ENCODE measurements at places on chromosomes 12 and 14. TPM values are rescaled to one million over a fixed set of nuclear protein-coding genes. Genes with fewer than 3 reads are reported as not detected.

DNA sequence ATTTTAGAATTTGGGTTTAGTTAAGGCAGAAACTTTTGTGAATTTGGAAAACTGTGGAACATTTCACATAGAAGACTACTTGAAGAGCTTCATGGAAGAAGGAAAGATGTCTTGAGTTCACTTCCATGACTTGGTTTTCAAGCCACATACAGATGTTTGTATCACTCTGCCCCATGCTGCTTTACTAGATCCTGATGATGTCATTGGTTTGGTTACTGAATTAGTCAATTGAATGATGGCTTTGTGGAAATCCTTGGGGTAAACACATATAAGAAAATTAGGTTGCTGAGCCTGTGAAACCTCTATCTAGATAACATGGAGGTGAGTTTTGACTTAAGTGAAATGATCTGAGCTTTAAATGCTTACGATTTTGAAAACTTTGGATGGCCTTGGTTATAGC, 90.6 kb downstream of the LRRK2 start:
- DNase-seq: no peak

DNA sequence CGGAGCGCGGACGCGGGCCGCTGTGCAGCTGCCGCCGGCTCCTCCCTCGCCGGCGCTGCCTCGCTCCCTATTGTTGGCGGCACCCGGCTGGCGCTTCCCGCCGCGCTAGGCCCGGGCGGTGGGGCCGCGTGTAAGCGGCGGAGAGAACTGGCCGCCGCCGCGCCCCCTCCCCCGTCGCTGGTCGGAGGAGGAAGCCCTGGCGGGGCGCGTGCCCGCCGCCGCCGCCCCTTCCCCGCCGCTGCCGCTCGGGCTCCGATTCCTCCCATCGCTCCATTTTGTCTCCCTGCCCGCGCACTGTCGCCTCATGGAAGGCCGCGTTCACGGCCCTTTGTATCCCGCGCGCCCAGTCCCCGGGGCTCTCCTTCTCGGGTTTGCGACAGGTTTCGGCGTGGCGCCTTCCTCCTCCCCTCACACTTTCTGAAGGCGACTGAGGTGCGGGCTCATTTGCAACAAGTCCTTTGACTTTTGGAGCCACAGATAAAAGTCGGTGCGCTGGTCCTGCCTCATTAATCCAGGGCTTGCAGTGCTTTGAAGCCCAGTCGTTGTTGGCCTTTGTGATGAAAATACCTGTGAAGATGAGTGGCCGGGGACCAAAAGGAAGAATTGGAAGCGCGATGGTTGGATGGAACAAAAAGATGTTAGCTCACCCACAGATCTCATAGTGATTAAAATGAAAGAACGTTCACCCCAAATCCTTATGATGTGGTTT, 707 bp downstream of the CPSF6 start:
- peak; percentile 42 for DNase-seq

- no peak for DNase-seq
Observed at GRCh38 chr12:28512406-28512805, 322.1 kb downstream of the CCDC91 start.

CLEC4C gene
- not detected for total RNA-seq

AJUBA gene
- 0.70 TPM for total RNA-seq

APOLD1 gene
- 14.9 TPM for total RNA-seq

RASSF9 gene
- total RNA-seq: 1.4 TPM

All from Peyer's patch (tissue), 4 donors.